ENCODE measurements at places on chromosomes 5 and 9. TPM values are rescaled to one million over a fixed set of nuclear protein-coding genes. Genes with fewer than 3 reads are reported as not detected.

LCP2 gene
- total RNA-seq: 0.26 TPM

WDR36 gene
- total RNA-seq: 37.0 TPM

CARTPT gene
- total RNA-seq: not detected

FGF1 gene
- total RNA-seq: 0.13 TPM

SHC3 gene
- total RNA-seq: 0.25 TPM

C5orf46 gene
- not detected for total RNA-seq

CXXC5 gene
- total RNA-seq: 71.3 TPM

SLC1A1 gene
- 7.2 TPM for total RNA-seq

EIF4EBP3 gene
- 2.3 TPM for total RNA-seq

BASP1 gene
- 2.4 TPM for total RNA-seq

GNA14 gene
- total RNA-seq: 72.2 TPM

C5orf52 gene
- not detected for total RNA-seq

ABCA1 gene
- 9.2 TPM for total RNA-seq

ZNF608 gene
- 6.6 TPM for total RNA-seq

GFI1B gene
- total RNA-seq: not detected
